ENCODE measurements at places on chromosomes 3 and 15.

- DNase-seq: no peak
Observed at GRCh38 chr15:72195101-72195511, 2.5 kb downstream of the GRAMD2A start.

- no peak for DNase-seq
Observed at GRCh38 chr3:141851411-141851810, 25.0 kb upstream of the ATP1B3 start.

GRCh38 chr3:7800006-7800780 is 701.4 kb upstream of the LMCD1 start:
- DNase-seq: no peak

DNA sequence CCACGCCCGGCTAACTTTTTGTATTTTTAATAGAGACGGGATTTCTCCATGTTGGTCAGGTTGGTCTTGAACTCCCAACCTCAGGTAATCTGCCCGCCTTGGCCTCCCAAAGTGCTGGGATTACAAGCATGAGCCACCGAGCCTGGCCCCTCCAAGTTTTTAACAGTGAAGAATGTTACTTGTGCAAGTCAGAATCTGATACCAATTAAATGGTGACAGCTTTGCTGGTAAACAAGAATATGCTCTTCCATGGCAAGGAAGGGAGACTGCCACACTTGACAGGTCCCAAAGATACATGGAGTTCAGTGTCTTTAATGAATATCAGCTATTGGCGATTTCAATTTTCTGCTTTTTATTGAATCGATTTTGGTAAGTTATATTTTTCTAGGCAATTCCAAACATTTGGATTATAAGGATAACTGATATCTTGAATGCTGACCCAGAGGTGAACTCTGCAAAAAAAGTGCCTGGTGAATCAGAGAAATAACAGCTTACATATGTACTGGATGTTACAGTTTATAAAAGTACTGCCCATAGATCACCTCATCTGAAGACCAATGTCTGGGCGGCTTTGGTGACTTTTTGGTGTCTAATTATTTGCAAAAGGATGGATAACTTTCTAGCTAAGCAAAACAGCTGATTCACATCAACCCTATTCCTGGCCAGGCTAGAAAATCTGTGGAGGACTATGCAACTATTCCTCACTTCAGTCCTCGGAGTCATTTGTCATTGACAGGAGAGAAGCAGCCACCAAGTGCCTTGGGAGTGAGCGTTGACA is 1.2 kb downstream of the PARP16 start:
- DNase-seq: peak; percentile 11

DNA sequence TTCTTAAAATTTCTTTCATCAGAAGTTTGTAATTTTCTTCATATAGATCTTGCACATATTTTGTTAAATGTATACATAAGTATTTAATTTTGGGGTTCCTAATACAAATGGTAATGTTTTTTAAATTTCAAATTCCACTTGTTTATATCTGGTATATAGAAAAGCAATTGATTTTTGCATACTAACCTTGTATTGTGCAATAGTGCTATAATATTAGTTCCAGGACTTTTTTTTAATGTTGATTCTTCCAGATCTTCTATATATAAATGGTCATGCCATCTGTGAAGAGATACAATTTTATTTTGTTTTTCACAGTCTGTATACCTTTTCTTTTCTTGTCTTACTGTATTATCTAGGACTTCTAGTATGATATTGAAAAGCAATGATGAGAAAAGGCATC is 665.0 kb downstream of the OTOL1 start:
- no peak for DNase-seq

DNA sequence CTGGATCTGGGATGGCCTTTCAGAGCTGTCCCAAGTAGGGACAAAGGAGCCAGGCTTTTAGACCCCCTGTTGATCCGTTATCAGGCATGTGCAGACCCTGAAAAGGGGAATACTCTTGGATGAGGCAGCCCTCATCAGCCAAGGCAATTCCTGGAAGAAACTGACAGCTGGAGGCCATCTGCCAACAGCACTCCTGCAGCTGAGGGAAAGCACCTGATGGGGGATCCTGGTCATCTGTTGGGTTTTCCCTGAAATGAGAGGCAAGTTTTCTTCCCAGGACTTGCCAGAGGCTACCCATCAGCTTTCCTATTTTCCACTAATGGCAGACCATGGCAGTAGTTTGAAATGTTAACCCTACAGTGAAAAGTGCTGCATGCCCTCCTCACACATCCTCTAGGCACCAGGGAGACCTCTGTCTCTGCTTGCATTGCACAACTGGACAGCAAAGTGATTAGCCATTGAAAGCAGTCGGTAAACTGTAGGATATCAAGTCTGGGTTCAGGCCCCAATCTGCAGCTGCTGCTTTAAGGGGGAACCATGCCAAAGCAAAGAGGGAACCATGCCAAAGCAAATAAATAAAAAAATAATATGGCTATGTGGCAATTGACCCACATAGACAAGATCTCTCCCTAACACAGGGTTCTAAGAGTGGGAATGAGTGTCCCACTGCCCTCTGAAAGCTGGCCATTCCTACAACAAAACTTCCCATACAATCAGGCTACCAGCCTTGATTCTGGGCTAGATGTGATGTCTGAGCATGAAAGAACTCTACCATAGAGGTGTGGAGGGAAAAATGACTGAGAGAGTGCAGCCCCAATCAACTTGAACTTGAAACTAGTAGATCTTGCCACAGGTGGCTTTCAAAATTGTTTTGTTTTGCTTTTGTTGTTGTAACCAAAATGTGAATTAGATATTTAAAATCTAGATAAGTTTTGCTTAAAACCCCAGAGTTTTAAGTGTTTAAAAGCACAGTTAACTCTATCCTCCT is 232.0 kb upstream of the STT3B start:
- DNase-seq: no peak

- DNase-seq: no peak
Observed at GRCh38 chr3:25885544-25885943, 95.7 kb downstream of the OXSM start.

Data from GM10248 (cell line).